ENCODE measurements at places on chromosomes 7 and 10.
A peak's percentile ranks its signal among the peaks of the same experiment; 100 is the strongest.

DNA sequence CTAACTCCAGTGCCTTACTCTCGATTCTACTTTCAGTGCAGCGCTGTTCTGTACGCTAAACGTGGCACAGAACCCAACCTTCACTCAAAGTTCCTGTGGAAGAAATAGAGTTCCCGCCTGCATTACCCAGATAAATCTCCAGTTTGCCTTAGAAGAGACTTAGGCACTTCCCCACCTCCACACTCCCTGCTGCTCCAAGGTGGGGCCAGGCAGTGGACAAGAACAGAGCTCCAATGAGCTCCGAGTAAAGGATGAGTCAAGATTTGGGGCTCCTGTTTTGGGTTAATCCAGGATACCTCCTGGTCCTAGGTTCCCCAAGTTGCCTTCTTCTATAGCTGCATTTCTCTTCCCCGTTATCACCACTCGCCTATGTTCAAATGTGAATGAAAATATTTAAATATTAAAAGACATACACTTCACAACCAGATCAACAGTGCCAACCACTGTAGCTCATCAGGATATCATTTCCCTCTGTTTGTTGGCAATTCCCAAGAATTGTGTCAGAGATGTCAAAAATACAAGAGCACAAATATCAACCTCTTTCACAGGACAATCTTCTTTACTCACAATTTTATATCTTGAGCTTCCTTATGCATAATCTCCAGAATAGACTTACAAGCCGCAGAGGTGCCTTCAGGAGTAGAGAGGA, 48.0 kb downstream of the MALSU1 start:
- no peak for DNase-seq

DNA sequence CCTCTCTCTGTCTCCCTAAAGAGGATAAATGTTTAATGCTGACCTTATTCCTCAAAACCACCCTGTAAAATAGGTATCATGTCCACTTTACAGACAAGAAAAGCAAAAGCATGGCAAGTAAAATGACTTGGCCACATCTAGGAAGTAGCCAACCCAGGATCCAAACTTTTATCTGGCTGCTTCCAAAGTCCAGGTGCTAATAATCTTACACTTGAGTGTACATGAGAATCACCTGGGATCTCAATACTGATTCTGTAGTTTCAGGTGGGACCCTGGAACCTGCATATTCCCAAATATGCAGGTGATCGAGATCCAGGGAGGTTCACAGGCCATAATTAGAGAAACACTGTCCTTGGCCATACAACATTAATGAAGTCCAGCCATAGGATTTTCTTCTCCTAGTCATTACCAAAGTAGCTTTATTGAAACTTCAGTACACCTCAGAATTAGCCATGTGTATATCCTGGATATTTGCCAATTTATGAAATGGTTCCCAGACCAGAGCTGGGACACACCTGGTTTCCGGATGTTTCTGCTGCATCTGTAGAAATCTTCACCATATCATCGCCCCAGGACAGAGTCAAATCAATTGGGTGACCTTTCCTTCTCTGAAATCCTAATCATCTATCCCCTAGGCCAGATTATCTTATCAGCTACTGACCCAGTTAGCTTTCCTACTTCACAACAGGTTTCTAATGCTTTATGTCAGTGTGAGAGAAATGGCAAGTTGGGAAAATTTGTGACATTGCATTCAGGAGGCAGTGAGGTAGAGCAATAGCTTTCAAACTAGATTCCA, 119.1 kb upstream of the KMT2E start:
- no peak for DNase-seq

DNA sequence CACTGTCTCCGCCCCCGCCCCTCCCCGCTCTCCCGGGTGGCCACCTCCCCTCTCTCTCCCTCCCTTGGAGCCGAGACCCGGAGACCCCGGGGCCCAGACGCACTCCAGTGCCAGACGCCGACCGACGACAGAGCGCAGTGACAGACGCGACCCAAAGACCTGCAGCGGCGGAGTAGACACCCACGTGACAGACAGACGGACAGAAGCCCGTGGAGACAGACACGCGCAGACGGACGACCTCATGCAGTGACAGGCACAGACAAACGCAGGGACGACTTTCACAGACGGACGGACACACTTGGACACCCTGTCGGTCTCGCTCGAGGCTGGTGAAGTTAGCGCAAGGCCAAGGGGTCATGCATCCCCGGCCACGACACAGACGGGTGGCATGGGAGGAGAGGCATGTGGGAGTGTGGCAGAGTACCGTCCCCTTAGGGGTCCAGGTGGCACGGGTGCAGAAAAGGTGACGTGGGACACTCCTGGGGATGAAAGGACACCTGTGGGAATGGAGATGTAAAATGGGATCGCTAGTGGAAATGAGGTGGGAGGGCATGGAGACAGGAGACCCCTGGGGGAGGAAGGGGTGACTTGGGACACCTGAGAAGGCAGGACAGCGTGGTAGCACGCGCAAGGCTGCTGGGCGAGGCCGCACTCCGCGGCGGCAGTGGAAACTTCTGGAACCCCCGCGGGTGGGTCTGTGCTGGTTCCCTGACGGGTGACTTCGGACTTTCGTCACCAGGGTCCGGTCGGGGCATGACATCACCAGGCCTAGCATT, 456 bp upstream of the ACHE start:
- peak; percentile 3 for DNase-seq

- peak; percentile 56 for DNase-seq
These were observed 120.7 kb downstream of the SRPK2 start for GRCh38 chr7:105268056-105268455.

DNA sequence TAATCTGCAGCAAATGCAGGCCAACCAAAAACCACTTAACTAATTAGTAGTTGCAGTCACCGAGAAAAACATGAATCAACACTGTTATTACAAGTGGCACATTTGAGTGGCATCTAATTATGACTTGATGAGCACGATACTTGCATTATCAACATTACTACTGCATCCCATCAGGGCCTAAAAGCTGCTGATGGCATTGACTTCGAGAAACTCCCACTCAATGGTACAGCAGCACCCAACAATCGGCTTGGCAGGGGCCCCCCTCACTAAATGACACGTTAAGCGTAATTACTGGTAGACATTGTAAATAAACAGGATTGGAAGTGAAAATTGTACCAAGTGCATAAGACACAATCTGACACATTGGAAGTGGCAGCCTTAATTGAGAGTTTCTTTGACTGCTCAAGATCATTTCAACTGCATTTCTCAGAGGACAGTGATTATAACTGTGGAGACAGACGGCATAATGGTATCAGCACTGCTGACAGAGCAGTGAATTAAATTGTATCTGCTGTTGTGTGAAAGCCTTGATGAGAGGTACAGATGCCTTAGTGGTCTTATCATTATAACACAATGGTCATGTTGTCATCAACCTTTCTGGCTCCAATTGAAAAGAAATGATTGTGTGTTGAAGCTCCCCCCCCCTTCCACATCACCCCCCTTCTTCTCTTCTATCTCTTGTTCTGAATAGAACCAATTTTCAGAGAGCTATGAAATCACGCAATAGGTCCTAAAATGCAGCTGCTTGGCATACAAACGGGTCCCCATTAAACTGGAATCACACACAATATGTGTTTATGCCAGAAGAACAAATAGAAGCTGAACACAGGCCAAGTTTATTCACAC, 43.4 kb downstream of the SHTN1 start:
- no peak for DNase-seq

DNA sequence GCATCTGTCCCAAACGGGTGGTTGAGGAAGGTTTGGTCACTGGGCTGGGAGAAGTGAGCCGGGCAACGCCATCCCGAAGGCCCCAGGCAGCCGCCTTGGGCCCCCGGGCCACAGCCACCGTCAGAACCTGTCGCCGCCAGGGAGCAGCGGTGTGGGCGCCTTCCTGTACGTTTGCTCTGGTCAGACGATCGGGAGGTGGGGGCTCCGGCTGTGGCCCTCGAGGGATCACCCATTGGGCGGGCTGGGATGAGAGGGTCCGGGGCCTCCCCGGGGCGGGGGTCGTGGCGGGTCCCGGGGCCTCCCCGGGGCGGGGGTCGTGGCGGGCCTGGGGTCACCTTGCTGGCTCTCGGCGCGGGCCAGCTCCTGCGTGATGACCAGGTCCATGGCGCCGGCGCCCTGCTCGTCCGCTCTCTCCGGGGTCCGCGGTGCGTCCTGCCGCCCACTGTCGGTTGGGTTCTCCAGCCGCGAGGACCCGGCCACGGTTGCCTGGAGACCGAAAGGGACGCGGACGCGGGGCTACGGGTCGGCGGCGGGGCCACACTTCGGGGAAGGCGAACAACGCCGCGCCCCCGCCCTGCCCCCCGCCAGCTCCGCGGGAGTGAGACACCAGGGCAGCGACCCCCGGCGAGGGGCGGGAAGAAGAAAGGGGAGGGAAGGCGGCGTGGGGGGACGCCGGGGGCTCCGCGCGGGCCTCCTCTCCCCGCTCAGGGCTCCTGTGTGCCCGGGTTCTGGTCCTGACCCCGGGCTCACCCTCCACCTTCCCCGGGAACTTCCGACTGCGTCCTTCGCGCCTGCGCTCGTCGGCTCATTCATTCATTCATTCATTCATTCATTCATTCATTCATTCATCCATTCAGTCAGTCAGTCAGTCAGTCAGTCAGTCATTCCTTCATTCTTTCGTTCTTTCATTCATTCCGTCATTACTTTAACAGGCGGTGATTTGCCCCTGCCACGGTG, at the start of gene CFAP46:
TSS of gene CFAP46 (minus strand) at position 470 of the 957 bp plus-strand sequence. CDS start at position 384, 86 bp downstream.
- peak; percentile 71 for DNase-seq

GRCh38 chr10:6221971-6222751, 19.4 kb downstream of the PFKFB3 start:
- DNase-seq = peak; percentile 73

DNA sequence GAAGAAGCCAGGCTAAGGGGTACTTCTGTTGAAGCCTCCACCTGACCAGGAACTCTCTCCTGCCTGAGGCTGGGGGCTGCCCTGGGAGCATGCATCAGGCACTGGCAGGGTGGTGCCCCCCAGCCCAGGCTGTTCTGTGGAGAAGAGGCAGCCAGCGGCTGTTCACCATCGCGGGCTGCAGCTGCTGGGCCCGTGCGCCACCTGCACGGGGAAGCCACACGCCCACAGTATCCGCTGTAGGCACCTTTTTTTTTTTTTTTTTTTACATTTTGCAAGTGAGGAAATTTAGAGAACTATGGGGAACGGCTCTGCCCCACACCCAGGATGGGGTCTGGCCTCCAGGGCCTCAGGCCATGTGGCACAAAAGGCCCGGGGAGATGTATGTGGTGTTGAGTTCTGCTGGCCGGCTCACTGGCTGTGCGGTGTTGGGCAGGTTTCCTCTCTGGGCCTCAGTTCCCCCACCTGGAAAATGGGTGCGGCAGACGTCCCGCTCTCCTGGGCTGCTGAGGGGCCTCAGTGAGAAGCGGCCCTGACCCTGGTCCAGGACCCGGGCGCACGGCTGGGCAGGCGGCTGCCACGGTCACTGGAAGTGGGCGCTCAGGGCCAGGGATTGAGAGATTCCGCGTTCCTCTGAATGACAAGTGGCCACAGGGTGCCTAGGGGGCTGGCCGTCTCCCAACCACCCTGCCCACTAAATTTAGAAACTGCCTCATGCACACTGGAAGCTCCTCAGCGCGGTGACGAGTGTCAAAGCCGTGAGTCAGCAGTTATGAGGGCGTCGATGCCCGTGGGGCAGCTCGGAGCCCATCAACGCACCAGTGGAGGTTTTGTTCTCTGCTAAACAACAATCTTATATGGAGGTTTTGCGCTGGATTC, 8.8 kb upstream of the INTS1 start:
- DNase-seq = peak; percentile 66

DNA sequence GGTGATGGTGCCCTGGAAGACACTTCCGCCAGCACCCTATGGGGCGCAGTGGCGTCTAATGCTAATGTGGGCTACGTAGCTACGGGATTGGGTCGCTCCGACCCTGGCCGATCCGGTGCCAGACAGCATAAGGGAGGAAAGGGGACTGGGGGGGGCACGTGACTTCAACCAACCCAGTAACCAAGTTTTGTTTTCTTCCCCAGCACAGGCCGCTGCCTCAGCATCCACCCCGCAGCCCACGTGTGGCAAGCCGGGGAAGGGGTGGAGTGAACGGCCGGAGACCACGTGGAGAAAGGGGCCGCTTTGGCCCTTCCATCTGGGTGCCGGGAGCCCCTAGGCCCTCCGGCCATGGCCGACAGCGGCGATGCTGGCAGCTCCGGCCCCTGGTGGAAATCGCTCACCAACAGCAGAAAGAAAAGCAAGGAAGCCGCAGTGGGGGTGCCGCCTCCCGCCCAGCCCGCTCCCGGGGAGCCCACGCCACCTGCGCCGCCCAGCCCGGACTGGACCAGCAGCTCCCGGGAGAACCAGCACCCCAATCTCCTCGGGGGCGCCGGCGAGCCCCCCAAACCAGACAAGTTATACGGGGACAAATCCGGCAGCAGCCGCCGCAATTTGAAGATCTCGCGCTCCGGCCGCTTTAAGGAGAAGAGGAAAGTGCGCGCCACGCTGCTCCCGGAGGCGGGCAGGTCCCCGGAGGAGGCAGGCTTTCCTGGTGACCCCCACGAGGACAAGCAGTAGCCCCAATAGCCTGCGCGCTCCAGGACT, 2.5 kb downstream of the PRR15 start:
- DNase-seq = peak; percentile 59

Data from GM03348 (cell line).